ENCODE measurements at places on chromosomes 7 and 10.

GRCh38 chr10:78804411-78805032 is 264.2 kb upstream of the ZMIZ1 start:
- no peak for DNase-seq

DNA sequence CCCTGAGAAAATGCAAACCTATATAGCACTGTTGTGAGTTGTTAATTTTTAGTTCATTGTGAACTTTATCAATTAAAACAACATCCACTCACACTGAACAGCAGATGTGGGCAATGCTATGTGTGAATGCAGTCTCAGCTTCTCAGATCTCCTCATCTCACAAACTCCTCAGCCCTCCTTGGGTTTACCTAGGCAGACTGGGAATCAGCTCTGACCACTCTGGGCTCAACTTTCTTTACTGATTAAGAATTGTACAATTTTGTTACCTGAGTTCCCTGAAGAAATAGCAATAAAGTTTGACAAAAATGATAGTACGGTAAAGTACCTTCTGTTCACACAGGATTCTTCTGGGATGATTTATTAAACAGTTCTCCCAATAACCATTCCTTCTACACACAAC is 124.0 kb downstream of the SRPK2 start:
- DNase-seq, result no peak

GRCh38 chr10:132642732-132643008 is 105.1 kb downstream of the INPP5A start:
- no peak for DNase-seq

DNA sequence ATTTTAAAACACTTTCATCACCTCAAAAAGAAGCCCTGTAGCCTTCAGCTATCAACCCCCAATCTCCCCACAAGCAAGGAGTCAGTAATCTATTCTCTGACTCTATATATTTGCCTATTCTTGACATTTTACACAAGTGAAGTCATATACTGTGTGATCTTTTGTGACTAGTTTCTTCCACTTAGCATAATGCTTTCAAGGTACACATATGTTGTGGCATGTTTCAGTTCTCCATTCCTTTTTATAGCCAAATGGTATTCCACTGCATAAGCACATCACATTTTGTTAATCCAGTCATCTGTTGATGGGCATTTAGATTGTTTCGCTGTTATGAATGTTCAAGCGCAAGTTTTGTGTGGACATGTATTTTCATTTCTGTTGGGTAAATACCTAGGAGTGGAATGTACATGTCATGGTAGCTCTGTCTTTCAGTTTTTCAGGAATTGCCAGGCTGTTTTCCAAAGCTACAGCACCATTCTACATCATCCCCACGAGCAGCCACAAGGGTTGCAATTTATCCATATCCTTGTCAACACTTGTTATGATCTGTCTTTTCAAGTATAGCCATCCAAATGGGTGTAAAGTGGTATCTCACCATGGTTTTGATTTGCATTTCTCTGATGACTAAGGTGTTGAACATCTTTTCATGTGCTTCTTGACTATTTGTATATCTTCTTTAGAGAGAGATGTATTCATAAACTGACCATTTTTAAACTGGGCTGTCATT is 405.6 kb downstream of the KCNMA1 start:
- DNase-seq, result no peak

DNA sequence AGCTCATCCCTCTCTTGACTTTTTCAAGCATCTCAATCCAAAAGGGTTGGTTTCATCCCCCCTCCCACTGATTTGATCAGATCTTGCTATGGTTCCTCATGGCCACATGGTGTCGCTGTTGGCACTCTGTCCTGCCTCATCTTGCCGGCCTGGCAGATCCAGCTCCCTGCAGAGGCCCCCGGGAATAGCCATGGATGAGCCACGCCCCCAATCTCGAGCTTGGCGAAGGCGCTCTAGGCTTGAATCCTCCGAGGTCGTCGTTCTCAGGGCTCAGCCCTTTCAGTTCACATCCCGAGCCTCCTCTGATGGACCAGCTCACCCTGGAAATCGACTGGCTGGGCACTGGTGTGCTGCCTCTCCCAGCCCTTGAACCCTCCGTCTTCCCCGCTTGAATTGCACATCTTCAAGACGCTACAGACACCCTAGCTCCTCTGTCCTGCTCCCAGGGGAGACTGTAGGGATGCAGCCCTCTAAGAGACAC is 628.7 kb downstream of the TYW1 start:
- no peak for DNase-seq

- no peak for DNase-seq
Measured at GRCh38 chr10:89471110-89471809, 56.9 kb downstream of the IFIT5 start.
